ENCODE measurements at places on chromosomes 4 and X. TPM values are rescaled to one million over a fixed set of nuclear protein-coding genes. Genes with fewer than 3 reads are reported as not detected.

Gene PHEX
- total RNA-seq: 0.29 TPM

Gene GABRE
- total RNA-seq: 14.7 TPM

Gene NXF2B
- not detected for total RNA-seq

Gene CCNI
- 255 TPM for total RNA-seq

Gene TRO
- total RNA-seq: 3.7 TPM

Gene LAS1L
- 15.3 TPM for total RNA-seq

Gene CFI
- 22.6 TPM for total RNA-seq

- no peak for DNase-seq
Observed at GRCh38 chr4:176286728-176287127, 17.7 kb upstream of the ASB5 start.

GRCh38 chr4:19987746-19988145 is 264.0 kb upstream of the SLIT2 start:
- DNase-seq: no peak

DNA sequence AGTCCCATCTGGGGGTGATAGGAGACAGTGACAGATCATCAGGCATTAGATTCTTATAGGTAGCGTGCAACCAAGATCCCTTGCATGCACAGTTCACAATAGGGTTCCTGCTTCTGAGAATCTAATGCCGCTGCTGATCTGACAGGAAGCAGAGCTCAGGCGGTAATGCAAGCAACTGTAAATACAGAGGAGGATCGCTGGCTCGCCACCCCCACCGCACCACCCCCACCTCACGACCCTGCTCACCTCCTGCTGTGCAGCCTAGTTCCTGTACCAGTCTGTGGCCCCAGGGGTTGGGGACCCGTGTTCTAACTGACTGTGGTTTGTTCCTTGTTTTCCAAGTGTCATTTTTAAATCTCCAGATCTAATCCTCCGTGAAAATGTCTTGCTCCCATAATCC is 89.0 kb upstream of the MAPK10 start:
- DNase-seq: no peak

- DNase-seq: no peak
Observed at GRCh38 chrX:132712350-132712749, 223.5 kb upstream of the MBNL3 start.

- DNase-seq: no peak
Observed at GRCh38 chr4:93645120-93645519, 183.4 kb upstream of the ATOH1 start.

- DNase-seq: no peak
Observed at GRCh38 chrX:17567187-17567586, 170.1 kb upstream of the SCML1 start.

DNA sequence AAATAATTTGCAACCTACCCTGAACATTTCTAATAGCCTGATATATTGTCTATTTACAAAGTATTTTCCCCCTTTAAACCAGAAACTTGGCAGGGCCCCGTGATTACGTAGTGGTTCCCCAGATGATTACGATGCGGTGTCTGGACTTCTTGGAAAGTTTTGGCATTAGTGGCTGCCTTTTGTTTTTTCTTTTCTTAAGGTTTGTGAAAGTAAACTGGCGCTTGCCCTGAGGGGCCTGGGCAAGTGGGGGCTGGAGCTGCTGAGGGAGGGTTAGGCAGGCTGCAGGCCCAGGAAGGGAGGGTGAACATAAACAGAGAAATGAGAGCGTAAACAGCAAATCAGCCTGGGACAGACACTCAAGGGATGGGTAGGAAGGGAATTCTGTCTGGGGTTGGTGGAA is 123.6 kb upstream of the MSX1 start:
- DNase-seq: no peak

GRCh38 chr4:48178931-48179330 is 44.9 kb upstream of the TXK start:
- no peak for DNase-seq

GRCh38 chr4:128354205-128354821 is 66.7 kb upstream of the PGRMC2 start:
- DNase-seq: peak; percentile 62

DNA sequence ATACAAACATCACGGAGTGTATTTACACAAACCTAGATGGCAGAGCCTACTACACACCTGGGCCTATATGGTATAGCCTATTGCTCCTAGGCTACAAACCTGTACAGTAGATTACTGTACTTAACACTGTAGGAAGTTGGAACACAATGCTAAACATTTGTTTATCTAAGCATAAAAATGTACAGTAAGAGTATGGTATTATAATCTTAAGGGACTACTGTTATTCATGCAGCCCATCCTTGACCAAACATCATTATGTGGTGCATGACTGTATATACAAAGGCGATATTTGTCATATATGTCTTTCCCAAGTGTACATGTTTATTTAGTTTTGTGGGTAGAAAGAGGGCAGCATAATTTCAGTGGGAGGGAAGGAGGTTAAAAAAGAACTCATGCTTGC is 177.7 kb upstream of the FSTL5 start:
- DNase-seq: no peak

DNA sequence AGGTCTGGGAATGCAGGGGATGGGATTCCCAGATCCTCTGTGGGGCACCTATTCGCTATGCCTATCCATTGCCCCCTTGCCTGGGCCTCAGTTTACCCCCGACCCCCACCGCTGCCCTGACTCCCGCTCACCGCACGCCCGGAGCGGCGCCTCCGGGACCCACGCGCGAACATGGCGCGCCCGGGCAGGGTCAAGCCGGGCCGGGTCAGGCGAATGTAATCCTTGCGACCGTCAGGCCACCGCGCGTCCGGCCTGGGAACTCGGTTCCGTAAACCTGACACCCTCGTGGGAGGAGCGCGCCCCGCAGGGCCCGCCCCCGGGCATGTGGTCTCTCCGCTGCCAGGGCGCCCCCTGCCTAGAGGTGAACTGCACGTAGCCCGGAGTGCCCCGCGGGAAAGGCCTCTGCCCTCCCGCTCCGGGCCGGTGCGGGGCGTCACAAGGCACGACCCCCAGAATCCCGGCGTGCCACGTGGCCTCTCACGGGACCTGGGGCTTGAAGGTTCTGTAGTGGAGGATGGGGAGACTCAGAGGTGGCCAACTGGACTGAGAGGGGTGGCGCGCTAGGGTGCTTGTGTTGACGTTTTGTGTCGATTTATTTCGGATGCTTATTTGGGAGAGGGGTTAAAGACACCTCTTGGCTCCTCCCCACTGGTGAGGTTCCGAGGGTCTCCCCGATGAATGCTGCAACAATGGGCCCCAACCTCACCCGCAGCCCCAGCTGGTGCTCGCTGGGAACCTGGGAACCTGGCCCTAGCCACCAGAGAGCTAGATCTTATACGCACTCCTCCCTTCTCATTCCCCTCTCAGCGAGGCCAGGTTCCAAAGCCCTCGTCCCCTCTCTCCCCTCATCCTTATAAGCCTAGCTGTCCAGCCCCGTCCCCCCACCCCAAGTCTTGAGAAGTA is at the start of gene PRICKLE3:
Gene PRICKLE3, minus strand, starts transcription at position 249 of the 903 bp plus-strand sequence. Its CDS starts 76 bp downstream, at position 173.
- DNase-seq: peak; percentile 89
